ENCODE measurements at places on chromosomes 4 and X. TPM values are rescaled to one million over a fixed set of nuclear protein-coding genes. Genes with fewer than 3 reads are reported as not detected.

DNA sequence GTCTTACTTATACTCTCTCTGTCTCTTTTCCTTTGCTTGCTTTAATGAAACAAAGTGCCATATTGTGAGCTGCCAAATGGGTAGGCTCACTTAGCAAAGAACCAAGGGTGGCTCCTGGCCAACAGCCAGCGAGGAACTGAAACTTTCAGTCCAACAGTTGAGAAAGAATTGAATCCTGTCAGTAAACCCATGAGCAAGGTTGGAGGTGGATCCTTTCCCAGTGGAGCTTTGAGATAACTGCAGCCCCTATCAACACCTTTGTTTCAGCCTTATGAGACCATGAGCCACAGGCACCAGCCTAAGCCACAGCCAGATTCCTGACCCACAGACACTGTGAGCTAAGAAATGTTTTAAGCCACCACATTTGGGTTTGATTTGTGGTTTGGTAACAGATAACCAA, 362.2 kb downstream of the PDGFC start:
- peak; percentile 35 for DNase-seq

- DNase-seq: no peak
These were observed 550.7 kb upstream of the SLIT2 start for GRCh38 chr4:19700992-19701391.

- no peak for DNase-seq
These were observed 207.9 kb downstream of the MAB21L2 start for GRCh38 chr4:150789864-150790263.

- DNase-seq: no peak
These were observed 2201.2 kb downstream of the ARAP2 start for GRCh38 chr4:34043131-34043530.

DNA sequence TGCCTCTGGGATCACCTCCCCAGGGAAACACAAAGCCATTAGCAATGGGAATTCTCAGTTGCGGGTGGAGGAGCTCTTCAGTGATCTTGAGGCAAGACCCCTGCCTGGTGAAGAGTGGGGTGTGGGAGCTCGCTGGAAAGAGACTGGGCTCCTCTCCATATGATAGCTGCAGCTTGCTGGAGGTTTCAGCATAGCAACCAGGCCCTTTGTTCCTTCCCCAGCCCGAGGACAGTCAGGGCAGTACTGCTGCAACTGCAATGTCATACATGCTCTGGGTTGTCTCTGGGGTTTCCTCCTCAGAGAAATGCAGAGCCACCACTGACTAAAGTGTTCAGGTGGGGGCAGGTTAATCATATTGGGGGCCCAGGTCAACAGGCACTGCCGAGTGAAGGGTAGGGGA, 81.3 kb downstream of the ARHGAP24 start:
- DNase-seq: no peak

DNA sequence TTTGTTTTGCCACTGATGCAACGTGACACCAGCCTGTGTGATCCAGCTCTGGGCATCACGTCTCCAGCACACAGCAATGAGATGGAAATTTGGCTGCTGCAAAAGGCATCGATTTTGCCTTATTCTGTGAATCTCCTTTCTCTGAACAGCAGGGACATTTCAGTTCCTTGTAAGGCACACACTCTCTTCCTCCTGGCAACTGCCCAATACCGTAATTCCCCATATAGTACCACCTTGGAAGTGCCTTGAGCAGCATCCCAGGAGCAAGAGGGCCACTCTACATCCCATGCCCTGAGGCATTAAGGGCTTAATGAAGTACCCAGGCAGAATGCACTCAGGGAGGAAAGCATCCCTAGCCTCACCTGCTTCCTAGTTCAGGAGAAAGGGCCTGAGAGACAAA, 10.5 kb upstream of the MAMLD1 start:
- DNase-seq: no peak

GRCh38 chr4:4867375-4868039, 8.0 kb downstream of the MSX1 start:
- DNase-seq: no peak

- DNase-seq: no peak
These were observed 63.3 kb upstream of the RELL1 start for GRCh38 chr4:37749398-37749988.

GRCh38 chr4:132572210-132572609, 576.9 kb upstream of the PCDH10 start:
- DNase-seq: no peak

- DNase-seq: no peak
These were observed 557.4 kb upstream of the FTHL17 start for GRCh38 chrX:31629195-31629594.

DNA sequence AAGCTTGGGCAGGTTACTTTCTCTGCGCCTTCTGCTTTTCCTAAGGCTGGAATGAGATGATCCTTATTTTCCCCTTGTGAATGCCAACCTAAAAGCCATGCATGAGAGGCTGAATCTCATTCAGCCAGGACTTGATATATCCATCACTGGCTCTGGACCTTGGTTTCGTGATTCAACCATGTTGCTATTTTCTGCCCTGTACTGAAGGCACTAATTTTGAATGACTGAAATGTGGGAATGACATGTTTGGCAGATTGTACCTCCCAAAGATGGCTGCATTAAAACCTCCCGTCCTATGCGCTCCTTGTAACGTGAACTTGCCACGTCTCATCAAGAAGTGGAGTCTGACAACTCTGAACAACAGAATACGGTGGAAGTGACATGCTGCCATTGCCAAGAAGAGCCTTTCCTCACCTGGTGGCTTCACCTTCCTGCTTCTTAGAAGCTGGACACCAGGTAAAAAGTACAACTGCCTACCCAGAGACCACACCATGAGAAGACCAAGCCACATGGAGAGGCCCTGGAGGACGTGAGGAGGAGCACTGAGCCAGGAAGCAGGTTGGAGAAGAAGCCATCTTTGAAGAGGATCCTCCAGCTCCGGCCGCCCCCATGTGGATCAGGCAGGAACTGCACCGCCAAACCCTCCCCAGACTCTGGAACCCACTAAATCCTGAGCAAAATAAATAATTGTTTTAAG, 174.5 kb downstream of the NSUN7 start:
- peak; percentile 67 for DNase-seq

GRCh38 chr4:24780936-24781495, 14.4 kb upstream of the SOD3 start:
- DNase-seq: no peak

DNA sequence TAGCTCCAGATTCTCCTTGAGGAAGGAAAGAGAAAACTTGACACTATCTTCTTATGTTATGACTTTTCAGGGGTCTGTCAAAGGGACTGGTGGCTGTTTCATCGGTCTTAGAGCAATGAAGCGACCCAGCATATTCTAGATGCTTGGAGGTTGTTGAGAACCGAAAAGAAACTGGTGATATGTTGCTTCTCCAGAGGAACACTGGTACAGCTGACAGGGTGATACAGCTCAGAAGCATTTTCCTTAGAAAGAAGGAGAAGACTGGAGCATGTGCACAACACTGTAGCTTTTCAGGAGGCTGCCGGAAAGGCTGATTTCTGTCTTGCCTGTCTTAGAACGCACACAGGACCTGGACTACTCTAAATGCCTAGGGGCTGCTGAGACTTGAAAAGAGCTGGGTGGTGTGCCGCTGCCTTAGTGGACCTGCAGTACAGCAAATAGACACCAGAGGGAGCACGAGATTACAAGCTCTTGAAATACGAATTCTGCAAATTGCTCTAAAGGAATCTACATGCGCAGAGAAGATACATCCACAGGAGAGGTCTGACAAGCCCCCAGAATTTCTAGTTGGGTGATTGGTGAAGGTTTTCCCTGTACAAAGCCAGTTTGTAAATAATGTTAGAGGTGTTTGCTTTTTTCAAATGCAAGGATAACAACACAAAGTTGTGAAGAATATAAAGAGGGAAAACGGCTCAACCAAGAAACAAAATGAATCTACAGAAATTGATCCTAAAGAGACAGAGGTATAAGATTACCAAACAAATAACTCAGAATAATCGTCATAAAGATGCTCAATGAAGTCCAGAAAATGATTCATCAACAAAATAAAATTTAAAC, 223.1 kb upstream of the DMD start:
- DNase-seq: peak; percentile 59

The PRDM8 gene
- polyA plus RNA-seq: 4.7 TPM

The FGFBP2 gene
- 0.26 TPM for polyA plus RNA-seq

The MCUB gene
- polyA plus RNA-seq: 3.6 TPM
